ENCODE measurements at places on chromosomes 5 and 9.
A peak's percentile ranks its signal among the peaks of the same experiment; 100 is the strongest.

DNA sequence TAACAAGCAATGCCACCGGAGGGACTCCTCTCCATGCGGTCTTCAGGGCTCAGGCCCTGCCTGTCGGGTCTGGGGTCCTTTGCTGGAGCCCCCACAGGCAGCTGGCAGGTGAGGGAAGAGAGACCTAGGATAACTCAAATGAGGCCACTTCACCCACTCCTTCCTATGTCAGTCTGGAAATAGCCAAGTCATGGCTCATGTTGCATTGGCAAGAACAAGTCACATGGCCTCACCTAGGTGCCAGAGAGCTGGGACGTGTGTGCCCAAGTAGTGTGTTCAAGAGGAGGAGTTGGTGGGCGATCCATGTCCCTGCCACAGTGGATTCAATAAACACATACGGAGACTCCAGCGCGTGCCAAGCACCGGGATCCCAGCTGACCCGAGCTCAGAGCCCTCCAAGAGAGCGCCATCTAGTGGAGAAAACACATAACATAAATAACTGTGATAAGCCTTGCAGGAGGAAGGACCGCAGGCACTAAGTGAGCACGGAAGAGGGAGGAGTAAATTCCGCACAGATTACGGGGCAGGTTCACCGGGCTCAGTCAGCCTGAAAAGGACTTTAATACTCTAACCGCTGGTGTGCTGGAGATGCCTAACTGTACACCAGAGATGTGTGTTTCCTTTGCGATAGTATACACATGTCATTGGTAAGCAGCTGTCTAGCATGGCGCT, 580.8 kb downstream of the CCDC171 start:
- DNase-seq, result peak; percentile 49

GRCh38 chr5:75348241-75348640, 11.2 kb downstream of the HMGCR start:
- no peak for DNase-seq

GRCh38 chr5:170741801-170742200, 41.7 kb upstream of the GABRP start:
- no peak for DNase-seq

GRCh38 chr5:30608501-30608900, 585.0 kb upstream of the CDH6 start:
- DNase-seq, result no peak

- DNase-seq, result no peak
Observed at GRCh38 chr5:65753189-65753588, 31.2 kb downstream of the NLN start.

DNA sequence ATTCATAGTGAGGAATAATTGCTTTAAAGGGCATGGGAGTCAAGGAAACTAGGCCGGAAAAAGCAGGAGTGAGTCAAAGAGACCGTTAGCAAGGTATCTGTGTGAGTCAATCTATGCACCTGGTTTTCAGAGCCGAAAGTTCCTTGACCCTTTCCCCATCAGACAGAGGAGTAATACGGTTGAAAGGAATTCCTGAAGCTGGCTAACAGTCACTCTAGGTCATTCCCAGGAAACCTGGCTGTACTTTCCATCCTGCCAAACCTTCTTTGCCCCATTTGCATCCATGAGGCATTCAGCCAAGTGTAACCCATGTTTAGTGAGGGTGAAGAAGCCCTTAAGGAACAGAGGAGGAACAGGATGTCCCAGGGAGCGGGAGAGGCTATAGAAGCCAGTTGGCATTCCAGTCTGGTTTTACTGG, 16.2 kb downstream of the RBM18 start:
- DNase-seq, result no peak

GRCh38 chr5:69378376-69378775, 8.8 kb downstream of the RAD17 start:
- DNase-seq, result no peak

DNA sequence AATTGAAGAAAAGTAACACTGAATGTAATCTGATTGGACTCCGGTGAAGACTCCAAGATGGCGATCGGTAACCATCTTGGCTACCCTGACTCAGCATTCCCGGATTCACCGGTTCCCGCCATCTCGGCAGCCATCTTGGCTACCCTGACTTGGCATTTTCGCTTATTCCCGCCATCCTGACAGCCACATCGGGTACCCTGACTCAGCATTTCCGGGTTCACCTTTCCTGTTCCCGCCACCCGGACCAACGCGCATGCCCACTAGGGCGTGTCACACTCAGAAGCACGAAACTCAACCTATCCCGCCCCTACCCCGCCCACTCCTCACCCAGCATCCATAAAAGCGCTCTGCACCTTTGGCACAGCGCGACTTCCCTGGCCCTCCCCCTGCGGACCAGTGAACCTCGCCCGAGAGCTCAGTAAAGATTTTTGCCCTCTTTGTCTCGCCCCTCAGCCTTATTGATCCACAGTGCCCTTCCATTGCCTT, 17.2 kb downstream of the SPTLC1 start:
- no peak for DNase-seq

- DNase-seq, result no peak
Observed at GRCh38 chr5:1951165-1951816, 68.6 kb upstream of the IRX4 start.

- DNase-seq, result no peak
Observed at GRCh38 chr5:143772621-143773020, 39.3 kb upstream of the HMHB1 start.

DNA sequence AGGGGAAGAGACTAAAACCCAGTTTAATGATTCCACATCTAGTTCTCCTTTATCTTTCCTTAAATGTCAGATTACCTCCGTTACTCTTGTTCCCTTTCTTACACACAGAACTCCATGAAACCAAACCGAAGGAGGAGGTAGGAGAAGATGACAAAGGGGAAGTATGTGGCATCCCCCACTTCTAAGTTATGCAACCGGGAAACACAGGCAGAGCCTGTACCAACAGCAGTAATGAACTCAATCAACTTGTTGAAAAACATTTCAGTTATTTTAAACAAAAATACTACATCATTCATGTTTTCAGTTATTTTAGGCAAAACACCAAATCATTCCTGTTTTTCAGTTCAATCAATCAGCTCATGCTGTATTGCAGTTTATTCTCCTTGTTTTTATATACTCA, 101.8 kb downstream of the PCSK1 start:
- no peak for DNase-seq

DNA sequence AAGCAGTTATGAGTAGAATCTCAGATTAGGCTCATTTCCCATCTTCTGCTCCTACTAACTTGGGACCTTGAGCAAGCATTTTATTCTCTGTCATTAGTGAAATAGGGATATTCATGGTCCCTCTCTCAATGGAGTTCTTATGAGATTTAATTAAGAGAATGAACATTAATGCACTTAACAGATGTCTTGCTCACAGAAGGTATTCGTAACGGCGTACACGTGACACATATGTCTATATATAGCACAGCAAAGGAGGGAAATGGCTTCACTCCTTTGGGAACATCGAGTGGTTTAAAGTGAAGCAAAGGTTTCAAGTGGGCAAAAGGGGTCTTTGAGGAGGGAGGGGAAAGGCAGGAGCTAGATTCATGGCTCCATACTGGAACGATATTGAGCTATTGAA, 24.6 kb downstream of the KDM4C start:
- DNase-seq, result no peak

GRCh38 chr5:65790371-65791163, 68.6 kb downstream of the NLN start:
- DNase-seq, result no peak

- DNase-seq, result no peak
Observed at GRCh38 chr9:87871425-87872078, 11.1 kb upstream of the SPATA31E1 start.

DNA sequence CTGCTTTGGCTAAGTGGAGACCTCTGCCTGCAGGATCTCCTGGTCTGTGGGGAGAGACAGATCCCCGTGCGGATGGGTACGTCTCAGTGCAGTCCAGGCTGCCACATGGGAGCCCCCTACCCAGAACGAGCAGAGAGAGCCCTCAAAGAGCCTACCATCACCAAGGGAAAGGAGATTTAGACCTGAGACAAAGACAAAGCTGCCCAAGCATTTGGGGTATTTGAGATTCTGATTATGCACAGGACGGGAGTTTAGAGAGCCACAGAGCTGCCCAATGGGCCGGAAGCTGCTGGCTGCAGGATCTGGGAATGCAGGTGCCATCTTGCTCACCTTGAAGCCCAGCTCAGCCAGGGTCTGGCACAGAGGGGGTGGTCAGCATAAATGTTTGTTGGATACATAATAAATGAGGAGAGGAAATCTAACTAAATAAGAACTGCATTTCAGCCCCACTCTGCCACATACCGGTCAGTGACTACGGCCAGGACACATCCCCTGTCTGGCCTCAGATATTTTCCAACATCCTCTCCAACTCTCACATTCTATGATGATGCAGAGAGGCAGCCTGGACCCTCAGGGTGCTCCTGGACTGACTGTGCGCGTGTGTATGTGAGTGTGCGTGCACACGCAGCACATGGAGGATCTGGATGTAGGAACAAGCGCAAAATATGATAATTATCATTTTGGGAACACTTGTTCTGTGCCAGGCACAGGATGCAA, 157.8 kb downstream of the FGF18 start:
- DNase-seq, result no peak

DNA sequence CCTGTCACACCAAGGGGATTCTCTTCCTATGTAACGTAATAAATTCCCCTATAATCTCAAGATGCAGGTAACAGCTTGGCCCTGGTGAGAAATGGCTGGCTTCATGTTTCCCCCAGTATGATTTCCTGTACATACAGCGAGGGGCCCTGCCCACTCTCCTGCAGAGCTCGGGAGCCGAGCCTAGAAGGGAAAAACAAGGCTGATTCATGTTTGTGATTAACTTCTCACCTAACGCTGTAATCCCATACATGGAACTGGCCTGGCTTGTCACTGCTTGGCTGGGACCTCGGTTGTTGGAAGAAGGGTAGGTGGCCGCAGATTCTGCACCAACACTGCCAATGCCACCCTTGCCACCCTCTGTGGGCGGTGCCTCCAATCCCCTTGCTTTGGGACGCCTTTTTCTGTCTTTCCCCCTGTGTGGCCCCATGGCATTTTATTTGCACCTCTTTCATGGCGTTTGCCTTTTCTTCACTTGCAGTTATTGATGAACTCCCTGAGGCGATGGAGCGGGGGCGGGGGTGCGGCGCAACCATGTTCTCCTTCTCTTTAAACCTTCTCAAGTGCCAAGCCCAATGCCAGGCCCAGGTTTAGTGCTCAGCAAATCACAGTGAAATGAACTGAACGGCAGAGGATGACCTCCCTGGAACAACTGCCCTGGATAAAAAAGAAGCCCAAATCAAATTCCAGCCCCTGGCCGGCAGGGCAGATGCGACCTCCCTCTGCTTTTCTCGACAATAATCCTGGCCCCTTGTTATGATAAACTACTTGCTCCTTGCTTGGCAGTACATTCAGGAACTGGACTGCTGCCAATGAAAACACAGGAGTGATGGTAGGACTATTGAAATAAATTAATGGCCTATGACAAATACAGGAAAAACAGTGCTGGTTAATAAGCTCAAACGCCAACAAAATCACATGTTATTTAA, 108.1 kb downstream of the TMEM174 start:
- peak; percentile 92 for DNase-seq

DNA sequence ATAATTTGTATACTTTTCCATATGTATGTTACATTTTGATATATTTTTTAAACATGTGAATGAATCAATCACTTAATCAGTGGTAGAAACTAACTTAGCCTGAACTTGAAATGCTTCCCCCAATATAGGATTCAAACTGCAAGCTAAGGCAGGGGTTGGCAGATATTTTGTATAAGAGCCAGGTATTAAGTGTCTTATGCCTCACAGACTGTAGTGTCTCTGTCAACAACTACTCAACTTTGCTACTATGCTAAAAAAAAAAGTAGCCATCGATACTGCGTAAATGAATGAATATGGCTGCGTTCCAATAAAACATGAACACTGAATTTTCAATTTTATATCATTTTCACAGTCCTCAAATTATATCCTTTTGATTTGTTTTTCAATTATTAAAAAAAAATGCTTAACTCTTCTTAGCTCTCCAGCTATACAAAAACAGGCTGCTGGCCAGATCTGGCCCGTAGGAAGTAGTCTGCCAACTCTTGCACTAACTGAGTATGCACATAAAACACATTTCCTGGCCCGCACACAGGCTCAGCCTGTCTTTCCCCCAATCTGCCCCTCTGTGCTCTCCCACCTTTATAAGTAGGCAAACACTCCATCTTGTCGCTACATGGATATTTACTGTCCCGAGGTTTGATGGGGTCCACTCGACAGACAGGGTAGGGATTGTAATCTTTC, 91.8 kb downstream of the SAXO1 start:
- peak; percentile 80 for DNase-seq

DNA sequence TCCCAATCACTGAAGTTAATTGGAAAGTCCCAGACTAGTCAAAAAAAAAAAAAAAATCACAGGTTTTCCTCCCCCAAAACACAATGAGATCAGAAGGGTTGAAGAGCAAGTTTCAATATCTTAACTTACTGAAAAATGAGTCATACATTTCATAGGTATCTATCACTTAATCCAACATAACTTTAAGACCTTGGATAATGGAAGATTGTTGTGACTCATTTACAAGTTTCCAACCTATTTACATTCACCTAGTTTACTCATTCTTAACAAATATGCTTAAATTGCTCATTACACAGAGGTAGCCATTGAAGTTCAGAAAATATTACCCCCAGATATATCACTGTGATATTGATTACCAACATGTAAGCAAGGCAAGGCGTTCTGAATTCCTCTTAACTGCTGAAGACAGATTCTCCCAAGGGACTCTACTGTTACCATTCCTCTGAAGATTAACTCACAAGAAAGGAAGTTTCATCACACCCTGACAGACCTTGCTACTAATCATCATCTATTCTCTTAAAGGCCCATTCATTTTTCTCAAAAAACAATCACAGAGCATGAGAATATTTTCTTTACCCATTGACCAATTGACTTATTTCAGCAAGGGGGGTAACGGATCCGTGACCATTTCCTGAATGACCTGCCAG, 563.8 kb downstream of the TLE1 start:
- no peak for DNase-seq

DNA sequence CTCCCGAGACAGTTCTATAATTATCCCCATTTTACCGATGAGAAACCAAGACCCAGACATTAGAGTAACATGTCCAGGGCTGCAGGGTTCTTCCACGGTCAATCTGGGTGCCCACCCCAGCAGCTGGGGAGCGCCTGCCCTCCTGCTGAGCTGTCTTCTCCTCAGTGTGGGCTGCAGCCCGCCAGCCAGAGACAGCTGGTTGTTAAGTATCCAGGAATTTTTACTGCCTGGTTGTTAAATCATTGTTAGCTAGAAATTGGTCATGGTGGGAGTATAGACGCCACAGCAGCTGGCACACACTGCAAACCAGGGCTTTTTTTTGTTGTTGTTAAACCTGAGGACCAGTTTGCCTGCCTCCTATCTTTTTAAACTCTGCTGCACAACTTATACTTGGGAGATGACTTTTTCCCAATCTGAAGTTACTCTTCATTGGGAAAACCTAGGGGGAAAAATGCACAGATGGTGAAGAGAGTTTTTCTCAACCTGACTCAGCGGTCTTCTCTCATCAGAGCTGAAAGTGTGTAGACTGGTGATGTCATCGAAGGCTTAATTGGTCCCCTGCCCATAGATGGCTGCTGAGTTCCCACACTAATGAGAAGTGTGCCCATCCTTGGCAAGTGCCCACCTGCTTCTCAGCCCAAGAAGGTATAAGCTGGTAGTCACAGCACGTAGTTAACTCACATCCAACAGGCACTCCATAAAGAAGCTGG, 208.6 kb downstream of the DRD1 start:
- DNase-seq, result no peak
